ENCODE measurements at places on chromosomes 13 and 19.

DNA sequence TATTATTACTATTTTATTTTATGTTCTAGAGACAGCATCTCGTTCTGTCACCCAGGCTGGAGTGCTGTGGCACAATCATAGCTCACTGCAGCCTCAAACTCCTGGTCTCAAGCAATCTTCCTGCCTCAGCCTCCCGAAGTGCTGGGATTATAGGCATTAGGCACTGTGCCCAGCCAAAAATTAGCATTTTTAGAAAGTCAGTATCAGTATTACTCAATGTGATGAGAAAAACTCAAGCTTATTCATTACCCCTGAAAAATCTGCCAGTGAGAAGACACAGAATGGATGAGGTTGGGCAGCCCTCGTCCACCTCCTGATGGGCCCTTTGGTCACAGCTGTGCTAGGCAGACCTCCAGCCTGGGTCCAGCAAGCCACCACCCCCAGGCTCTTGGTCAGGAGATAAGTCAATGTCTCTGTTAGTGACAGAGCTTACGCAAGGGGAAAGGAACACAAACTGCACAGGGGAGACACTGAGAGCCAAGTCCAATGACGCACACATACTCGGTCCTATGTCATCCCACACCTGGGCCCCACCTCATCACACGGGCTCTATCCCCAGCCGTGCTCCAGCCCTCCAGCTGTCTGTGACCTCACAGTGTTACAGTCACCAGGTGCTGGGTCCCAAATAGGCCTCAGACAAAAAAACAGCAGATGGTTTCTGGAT is 19.8 kb downstream of the PEPD start:
- DNase-seq = no peak

DNA sequence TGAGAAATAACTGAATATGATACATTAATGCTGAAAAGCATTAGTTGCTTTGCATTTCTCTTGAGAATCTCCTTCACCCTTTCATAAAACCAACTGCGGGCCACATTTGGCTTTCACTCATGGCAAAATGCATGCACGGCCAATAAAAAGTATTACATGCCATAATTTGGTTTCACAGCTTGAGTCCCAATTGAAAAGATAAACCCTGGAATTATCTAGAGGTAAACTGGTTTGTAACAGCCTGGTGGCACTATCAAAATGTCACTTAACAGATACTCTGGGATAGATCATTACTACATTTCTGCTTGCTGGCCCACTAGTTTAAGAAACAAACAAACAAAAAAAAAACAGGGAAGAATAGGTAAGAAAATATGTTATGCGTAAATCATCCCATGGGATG is 3.9 kb downstream of the OBI1 start:
- no peak for DNase-seq

DNA sequence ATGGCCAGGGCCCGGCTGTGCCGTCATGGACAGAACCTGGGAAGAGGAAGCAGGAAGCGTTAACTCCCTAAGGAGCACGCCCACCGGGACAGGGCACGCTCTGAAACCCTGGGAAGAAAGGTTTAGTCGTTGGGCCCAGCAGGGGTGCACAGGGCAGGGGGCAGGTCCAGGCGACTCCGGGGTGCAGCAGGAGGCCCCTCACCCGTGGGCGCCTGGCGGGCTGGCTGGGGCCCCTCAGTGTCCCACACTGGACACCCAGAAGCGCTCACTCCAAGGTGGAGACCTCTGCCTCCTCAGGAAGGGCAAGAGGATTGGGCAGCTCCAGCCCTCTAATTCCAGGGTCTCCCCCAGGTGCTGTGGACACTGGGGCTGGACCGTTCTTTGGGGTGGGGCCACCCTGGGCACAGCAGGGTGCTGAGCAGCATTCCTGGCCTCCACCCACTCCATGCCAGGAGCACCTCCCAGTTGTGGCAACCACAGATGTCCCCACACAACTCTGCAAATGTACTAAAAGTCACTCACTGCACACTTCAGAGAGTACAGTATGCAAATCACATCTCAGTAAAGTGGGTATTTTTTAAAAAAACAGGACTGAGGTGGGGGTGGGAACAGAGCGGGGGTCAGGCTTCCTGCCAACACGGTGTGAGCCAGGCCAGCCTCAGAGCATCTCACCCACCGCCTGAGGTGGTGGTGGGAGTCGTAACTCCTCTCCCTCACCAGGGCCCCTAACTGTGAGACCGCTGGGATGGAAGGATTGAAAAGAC is 35.2 kb downstream of the PIP5K1C start:
- DNase-seq = no peak

DNA sequence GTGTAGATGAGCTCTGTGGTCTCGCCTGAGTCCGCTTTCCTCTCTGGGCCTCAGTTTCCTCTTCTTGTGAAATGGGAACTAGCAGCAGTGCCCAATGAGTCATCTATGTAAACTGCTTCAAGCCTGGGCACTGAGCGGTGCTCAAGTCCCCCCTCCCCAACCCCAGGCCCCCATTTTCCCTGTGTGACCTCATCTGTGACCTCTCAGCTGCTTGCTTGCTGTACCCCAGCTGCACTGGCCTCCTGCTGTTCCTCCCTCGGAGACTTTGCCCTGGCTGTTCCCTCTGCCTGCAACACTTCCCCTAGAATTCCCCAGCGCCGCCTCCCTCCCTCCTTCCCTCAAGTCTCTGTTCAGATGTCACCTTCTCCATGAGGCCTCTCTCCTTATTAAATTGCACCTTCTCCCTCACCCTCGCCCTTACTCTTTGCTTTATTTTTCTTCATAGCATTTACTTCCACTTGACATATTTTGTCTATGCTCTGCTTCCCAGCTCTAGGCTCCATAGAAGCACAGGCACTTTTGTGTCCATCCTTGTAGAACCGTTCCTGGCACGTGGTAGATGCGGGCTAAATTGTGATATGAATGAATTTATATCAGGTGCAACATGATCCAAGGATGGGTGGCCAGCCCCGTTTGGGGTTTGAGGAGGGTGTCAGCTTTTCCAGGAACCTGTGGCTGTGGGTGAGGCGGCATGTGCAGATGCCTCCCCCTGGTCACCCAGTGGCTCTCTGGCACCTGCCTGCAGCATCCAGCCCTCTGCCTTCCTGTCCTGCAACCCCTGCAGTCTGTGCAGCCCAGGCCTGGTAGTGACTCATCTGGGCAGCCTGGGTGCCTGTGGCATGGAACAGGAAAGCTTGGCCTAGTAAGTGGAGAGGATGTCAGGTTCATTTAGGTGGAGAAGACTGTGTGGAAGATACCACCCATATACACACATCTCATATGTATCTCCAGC is 26.3 kb downstream of the SIPA1L3 start:
- DNase-seq = no peak

- DNase-seq = no peak
Observed at GRCh38 chr19:821825-822503, at the start of gene PLPPR3. Gene PLPPR3 (minus strand): TSS chr19:821955. CDS start chr19:821559, 396 bp downstream.

- DNase-seq = no peak
Observed at GRCh38 chr19:23183251-23183650, 66.4 kb downstream of the ZNF730 start.

GRCh38 chr13:51771418-51772104 is 32.4 kb downstream of the DHRS12 start:
- no peak for DNase-seq

- DNase-seq = no peak
Observed at GRCh38 chr19:2333027-2333806, 4.7 kb downstream of the SPPL2B start.

DNA sequence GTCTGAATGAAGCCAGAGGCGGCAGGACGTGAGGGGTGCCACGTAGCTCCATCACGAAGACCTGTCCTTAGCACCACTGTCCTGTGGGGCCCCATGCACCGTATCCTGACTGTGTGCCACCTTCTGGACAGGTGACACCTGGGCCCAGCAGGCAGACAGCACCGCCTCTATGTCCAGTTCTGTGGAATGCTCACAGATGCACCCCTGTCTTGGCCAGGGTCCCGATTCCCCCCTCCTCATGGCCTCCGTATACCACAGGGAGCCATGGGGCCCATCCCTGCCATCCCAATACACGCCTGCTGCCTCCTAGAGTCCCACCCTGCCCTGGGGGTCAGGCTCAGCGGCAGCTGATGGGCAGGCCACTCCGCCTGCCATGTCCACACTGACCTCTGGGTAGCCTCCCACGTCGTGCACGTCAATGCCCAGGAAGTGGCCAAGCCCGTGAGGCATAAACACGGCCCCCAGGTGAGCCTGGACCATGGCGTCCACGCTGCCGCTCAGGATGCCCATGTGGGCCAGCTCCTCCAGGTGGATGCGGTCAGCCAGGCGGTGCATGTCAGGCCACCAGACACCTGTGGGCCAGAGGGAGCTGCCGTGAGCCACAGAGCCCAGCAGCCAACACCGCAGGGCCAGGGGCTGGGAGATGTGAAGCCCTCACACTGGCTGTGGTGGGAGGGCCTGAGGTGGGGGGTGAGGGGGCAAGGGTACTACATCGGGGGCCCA is 17.6 kb downstream of the CEBPG start:
- no peak for DNase-seq

GRCh38 chr13:70527599-70527998 is 419.3 kb upstream of the KLHL1 start:
- DNase-seq = no peak

GRCh38 chr13:110294146-110294545 is 12.8 kb downstream of the COL4A1 start:
- no peak for DNase-seq

GRCh38 chr19:8584965-8585893 is 8.0 kb upstream of the MYO1F start:
- no peak for DNase-seq

GRCh38 chr13:41680900-41681299 is 223.6 kb downstream of the RGCC start:
- no peak for DNase-seq

DNA sequence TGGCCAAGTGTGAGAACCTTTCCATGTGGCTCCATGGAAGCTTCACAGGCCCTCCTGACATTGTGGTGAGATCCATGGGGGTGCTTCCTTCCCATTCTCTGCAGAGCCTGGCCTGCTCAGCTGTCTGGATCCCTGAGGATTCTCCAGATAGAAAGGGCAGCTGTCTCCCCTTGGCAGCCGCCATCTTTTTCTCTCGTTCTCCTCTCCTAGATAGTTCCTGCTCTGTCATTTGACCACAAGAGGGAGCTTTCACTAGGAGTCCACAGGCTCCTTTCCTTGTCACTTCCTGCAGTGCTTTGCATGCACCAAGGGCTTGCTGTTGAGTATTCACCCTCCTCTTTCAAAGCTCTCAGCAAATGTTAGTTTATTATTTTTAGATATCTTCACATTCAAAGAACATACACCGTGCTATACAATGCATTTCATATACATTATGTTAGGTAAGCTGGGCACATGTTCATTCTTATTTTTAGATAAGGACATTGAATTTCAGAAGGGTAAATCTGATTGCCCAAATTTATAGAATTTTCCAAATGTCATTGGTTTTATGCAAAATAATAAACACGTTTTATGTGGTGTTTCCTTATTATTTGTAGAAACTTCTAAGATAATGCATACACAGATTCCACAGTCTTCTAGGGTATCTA is 133.2 kb downstream of the FRY start:
- no peak for DNase-seq

DNA sequence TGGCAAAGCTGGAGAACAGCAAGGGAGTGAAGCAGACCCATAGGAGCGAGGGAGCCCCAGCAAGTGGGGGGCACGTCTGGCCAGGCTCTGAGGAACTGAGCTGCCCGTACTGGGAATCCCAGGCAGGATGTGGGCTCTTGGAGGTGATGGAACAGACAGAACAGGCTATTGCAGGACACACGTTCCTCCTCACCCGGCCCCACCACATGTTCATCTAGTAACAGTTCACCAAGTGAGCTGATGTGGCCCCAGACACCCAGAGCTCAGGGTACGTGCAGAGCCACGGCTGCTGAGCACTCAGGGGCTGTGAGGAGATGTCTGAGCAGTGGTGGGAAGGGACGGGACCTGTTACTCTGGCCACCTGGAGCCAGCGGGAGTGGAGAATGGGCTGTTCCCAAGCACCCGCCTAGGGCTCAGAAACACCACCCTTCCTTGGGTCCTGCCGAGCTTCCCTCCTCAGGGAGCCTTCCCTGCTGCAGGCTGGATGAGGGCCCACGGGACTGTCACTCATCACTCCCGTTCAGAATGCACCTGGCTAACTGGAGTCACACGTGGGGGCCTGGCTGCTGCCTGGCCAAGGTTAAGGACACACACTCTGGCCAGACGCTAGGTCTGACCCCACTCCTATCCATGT is 18.4 kb downstream of the ELL start:
- no peak for DNase-seq
